ENCODE measurements at places on chromosomes 13 and 19. TPM values are rescaled to one million over a fixed set of nuclear protein-coding genes. Genes with fewer than 3 reads are reported as not detected.

Gene CLEC17A
- not detected for total RNA-seq

Gene QPCTL
- 18.7 TPM for total RNA-seq

Gene ZNF296
- 0.26 TPM for total RNA-seq

Gene S1PR2
- total RNA-seq: 0.46 TPM

Gene NLRP7
- total RNA-seq: not detected

DNA sequence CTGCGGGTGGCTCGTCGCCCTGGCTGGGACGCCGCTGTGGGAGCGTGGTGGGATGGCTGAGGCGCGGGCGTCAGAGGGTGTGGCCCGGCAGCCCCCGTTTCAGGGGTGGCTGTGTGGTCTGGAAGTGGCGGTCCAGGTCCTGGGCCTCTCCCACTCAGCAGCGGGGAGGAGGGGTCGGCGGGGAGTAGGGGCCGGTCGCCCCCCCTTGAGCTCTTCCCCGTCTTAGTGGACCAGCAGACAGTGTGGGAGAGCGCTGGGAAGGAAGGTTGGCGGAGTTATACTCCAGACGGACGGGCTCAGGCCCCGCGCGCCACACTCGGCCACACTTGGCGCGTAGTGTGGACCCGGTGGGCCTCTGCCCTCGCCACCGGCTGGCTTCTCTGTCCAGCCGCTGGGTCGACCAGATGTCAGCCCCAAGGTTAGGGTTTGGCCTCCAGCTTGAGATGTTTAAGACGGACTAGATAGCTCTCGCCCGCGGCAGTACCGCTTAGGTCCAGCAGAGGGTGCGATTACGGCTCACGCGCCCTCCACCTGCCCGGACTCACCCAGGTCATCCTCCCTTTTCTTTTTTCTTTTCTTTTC is 21.7 kb upstream of the ZNF429 start:
- DNase-seq: no peak

DNA sequence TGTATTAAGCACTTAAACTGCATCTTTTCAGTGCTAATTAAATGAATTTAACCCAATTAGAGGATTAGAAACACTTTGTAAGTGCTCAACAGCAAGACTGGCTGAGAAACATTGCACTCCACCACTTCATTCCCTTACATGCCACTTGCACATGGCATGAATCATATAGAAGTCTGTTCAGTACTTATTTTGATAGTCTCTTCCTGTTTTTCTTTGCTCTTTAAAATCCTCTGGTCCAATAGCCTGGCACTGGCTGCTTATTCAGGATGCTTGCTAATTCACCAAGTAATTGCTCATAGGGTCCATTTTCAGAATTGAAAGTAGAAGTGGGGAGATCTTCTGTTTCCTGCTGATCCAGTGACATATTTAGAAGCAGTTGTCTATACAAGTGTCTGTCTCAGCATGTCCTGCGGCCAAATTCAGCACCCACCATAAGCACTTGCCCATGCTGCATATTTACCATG is 900.1 kb downstream of the PCDH9 start:
- DNase-seq: no peak

DNA sequence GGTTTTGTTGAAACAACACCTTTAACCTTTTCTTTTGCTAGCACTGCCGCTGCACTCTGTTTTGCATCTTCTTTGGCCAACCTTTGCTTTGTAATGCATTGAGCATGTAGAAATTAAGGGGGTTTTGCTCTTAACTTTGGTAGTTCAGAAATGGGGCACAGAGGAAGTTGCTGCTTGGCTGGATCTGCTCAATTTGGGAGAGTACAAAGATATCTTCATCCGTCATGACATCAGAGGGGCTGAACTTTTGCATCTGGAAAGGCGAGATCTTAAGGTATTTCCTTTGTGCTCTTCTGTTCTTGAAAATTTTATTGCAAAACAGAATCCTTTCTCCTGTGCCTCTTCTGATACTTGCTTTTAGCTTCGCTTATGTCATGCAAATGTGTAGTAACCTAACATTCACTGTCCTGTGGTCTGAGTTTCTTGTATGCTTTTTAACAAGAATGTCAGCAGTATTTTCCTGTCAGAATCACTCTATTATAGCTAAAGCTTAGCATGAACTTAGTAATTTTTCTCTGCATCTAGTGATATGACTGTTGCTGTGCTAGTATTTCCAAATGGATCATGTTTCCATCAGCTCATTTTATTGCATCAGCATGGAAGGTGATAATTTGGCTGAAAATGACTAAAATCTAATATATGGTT is 50.7 kb upstream of the AKAP11 start:
- no peak for DNase-seq

- no peak for DNase-seq
These were observed 29.4 kb downstream of the ATP4B start for GRCh38 chr13:113628291-113629270.

DNA sequence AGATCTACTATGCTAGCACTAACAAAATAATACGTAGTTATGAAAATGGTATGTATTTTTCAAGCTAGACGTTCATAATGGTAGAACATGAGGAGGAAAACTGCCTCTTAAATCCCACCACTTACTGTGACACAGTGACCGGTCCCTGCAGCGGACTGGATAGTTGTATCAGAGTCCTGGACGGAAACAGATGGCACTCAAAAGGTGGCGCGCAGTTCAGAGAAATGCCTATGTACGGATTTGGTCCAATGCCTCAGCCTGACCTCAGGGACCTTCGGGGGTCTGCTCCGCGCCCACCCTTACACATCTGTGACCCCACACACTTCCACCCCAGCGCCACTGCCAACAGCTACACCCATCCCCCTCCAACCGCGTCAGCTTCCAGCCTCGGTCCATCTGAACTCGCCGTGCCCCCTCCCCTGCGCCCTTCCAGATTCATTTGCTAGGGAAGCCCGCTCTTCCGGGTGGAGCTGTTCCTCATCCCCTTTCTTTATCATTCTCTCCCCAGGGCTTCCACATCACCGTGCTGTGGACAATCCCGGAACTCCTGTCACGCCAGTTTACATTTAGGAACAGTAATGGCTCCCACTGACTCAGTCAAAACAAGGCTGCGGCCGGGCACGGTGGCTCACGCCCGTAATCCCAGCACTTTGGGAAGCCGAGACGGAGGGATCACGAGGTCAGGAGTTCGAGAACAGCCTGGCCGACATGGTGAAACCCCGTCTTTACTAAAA is 792 bp upstream of the LENG8 start:
- DNase-seq: no peak

DNA sequence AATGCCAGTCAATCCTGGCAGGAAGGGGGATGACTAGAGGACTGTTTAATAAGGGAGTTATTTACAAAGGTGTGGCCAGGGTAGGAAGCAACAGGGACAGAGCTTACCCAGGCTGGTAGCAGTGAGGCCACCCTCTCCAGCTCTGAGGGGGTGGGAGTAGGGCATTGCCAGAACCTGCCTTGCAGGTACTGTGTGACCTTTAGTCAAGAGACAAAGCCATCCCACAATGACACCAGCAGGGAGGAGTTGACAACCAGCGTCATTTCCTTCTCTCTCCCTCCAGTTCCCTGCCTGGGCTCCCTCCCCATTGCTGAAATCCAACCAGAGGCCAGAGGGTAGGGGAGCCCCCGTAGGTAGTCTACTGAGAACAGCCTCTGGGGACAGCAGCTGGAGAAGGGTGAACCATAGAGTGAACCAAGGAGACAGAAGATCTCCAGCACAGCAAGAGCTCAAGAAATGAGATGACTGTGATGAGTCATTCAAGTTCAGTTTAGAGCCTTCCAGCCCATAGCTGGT is 33.3 kb upstream of the SPATA13 start:
- DNase-seq: no peak

DNA sequence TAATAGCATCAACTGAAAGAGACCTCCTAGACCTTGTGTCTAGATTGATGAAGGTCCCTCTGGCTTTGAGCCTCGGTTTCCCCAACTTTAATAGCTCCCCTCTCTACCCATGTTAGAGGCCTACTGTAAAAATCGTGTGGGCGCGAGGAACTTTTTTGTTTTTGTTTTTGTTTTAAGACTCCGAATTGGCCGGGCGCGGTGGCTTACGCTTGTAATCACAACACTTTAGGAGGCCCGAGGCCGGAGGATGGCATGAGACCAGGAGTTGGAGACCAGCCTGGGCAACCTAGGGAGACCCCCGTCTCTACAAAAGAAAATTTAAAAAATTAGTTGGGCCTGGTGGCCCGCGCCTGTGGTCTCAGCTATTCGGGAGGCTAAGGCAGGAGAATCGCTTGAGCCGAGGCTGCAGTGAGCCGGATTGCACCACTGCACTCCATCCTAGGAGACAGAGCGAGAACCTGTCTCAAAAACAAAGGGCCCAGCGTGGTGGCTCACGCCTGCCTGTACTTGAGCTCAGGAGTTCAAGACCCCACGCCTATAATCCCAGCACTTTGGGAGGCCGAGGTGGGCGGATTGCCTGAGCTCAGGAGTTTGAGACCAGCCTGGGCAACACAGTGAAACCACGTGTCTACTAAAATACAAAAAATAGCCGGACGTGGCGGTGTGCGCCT is 858 bp upstream of the PPP6R1 start:
- no peak for DNase-seq

DNA sequence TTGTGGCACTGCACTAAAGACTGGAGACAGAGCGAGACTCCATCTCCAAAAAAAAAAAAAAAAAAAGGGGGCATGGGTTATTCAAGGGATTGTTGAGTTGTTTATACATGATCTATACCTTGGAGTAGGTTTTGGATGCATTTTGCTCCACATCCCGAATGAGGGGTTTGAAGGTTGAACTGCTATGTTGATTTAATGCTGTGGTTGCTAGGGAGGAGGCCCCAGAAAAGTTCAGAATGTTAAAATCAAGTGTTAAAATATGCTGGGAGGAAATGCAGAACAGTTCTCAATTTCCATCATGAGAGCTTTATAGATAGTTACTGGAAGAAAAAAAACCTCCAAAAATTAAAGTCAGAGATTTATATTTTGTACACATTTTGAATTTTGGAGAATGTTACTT is 116.5 kb downstream of the DNAJC15 start:
- DNase-seq: no peak

GRCh38 chr13:35600137-35600536 is 123.6 kb upstream of the MAB21L1 start:
- DNase-seq: no peak

DNA sequence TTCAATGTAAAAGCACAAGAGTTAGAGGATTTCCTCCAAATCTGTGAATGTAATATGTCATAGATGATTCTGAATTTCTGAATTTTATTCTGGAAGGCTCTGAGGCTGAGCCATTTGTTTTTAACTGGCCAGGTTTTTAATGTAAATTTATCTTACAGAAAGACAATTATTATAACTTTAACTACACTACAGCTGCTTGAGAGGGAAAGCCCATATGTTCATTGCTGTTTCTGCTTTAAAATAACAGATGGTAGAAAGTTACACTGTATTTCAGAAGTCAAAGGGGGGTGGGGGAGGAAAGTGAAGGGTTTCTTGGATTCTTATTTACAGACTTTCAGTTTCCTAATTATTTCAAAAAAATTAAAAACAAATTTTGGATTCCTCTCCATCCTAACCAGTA is 62.8 kb downstream of the DNAJC15 start:
- no peak for DNase-seq

DNA sequence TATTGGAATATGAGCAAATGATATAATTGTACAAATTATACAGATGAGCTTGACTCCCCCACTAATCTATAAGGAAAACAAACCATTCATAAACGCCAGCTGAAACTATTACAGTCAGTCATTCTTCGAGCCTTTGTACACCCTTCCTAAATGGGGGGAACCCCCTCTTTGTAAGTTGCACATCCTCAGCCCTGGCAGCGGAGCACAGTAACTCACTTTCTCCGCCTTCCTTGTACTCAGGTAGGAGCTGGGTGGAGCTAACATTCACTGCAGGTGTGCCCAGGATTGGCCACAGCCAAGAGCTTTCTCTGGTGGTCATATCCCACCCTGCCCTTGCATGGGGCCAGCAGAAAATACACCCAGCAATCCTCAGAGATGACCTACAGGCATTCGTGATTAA is 28.6 kb downstream of the PIN1 start:
- DNase-seq: no peak

DNA sequence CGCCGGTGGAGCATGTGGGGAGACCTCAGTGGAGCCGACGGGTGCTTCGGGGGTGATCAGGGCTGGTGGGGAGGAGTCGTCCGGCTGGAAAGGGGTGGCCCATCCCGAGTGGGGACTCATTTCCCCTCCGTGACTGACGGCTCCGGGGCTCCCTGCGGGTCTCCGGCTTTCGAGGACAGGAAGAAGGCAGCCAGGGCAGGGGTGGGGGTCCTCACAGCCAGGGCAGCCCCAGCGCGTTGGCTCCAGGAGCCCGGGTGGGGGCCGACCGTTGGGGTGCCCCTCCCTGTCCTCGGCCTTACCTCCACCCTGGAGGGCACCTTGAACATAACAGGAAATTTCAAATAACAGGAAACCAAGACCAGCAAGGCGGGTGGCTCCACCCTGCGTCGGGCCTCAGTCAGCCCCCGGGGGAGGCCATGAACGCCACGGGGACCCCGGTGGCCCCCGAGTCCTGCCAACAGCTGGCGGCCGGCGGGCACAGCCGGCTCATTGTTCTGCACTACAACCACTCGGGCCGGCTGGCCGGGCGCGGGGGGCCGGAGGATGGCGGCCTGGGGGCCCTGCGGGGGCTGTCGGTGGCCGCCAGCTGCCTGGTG is at the start of gene S1PR4:
S1PR4 (plus strand) TSS at position 393 of the 596 bp plus-strand sequence; CDS start at position 417, 24 bp downstream.
- DNase-seq: no peak

GRCh38 chr13:109036078-109036780 is 406.8 kb downstream of the MYO16 start:
- no peak for DNase-seq

- DNase-seq: no peak
These were observed 324.5 kb downstream of the DNAJC15 start for GRCh38 chr13:43347877-43348276.

- no peak for DNase-seq
These were observed 7.3 kb downstream of the PTGER1 start for GRCh38 chr19:14467816-14468215.

DNA sequence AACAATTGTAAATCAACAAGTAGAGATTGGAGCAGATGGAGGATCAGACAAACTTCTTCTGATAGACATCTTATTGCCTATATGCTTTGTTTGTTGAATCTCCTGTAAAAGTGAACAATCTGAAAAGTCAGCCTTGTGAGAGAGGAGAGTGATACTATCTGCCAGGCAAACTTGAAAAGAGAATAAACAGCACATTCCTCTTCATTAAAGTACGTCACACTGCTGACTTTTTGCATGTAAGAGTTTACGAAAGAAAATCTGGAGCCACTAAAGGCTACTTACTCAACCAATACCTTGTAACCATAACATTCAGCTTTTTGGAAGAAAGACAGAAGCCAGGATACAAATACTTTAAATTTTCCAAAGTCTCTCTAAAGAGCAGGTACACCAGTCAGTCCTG is 42.5 kb downstream of the EDNRB start:
- DNase-seq: no peak

- no peak for DNase-seq
These were observed 498 bp downstream of the LILRB1 start for GRCh38 chr19:54630782-54631181.

Measured in pulmonary artery endothelial cell (primary cell).